Muscle of arm (tissue), 14 donors: ENCODE measurements at places on chromosomes 5 and 9.

- DNase-seq = no peak
Measured at GRCh38 chr5:55650386-55650785, 61.7 kb downstream of the SLC38A9 start.

- no peak for DNase-seq
Measured at GRCh38 chr5:14579731-14580397, 1.7 kb upstream of the OTULINL start.

DNA sequence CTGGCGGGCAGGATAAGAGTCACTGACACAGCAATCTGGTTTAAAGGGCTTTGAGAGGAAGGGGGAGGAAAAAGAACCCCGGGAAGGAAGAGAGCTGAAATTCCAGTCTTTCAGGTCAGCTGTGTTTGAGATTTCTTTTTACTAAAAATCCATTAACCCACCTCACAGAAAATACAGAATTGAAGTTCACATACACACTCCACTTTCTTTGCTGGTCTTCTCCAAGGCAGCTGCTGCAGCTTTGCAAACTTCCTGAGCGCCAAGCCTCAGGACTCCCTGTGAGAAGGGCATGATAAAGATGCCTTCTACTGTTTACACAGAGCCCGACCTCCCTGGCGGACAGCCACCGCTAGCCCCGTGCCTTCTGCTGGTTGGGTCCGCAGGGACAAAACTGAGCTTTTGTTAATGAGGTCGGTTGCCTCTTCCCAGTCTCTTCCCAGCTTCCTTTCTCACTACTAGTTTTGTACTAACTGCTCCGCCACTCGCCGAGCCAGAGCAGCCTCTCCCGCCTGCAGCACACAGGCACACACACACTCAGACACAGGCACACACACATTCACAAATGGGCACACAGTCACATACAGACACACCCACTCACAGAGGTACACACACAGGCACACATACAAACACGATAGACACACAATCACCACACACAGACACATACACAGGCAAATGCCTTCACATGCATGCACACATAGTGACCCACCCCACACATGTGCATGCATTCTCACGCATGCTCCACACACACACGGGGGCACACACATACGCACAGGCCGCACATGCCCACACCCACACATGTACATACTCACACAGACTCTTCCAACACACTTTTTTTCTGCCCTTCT is at the start of gene FREM1:
Gene FREM1 (minus strand): TSS at position 468 of the 845 bp plus-strand sequence. CDS start 41,451 bp downstream, outside the sequence.
- DNase-seq = peak; percentile 67

DNA sequence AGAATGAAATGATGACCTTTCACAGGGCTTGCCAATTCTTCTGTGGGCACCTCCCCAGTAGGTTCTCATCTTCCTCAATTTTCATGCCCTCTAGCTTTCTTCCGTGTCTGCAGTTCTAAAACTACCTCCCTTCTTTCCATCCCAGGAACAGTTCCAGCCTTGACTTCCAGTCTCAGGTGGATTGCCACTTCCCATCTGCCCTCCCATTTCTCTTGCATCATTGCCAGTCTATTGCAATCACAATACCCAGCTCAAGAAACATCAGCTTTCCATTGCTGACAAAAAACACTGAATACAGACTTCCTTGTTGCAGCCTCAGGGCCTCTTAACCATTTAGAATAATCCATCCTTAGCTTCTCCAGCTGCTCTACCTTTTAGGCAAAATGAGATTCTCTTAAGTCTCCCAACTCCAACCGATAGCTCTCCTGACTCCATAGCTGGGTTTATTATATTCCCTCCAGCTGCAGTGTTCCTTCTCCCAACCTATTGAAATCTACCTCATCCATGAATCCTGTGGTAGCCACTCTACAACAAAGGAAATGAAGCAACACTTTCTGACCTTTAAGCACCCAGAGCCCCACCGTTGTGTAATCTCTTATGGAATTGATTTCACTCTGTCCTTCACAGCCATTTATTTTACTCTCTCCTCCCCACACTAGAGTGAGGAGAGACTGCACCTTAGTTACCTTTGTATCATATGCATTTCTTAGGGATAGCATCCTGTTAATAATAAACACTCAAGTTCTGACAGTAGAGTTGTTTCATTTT is 75.6 kb upstream of the PCA3 start:
- no peak for DNase-seq

GRCh38 chr9:104092875-104093600 is 1.1 kb upstream of the SMC2 start:
- DNase-seq = no peak

GRCh38 chr5:132238169-132238744 is 10.6 kb upstream of the P4HA2 start:
- DNase-seq = peak; percentile 67

- no peak for DNase-seq
Measured at GRCh38 chr5:53350368-53350767, 130.1 kb upstream of the FST start.

GRCh38 chr9:82761027-82761426 is 301.9 kb downstream of the RASEF start:
- DNase-seq = no peak

- DNase-seq = no peak
Measured at GRCh38 chr5:128111818-128112448, 28.4 kb downstream of the SLC12A2 start.

GRCh38 chr9:37988041-37988440 is 81.0 kb downstream of the SHB start:
- DNase-seq = no peak

GRCh38 chr5:78526049-78526525 is 122.5 kb downstream of the LHFPL2 start:
- DNase-seq = no peak

DNA sequence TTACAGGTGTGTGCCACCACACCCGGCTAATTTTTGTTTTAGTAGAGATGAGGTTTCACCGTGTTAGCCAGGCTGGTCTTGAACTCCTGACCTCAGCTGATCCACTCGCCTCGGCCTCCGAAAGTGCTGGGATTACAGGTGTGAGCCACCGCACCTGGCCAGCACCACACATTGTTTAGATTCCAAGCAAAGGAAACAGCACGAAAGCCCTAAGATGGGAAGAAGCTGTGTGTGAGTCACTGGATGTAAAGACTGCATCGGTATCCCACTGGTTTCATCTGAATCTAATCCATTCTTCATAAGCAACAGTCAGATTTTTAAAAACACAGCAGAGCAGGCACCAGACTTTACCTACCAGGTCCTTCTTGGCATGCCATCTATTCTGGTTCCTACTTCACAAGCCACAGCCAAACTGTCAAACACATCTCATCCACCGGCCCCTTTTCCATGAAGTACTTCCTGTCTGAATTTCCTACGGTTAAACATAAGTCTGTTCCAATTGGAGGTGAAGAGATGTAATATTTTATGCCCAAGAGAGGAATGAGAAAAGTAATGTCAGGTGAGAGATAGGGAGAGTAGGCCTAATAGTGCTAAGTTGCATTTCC is 17.4 kb downstream of the UBTD2 start:
- DNase-seq = no peak

DNA sequence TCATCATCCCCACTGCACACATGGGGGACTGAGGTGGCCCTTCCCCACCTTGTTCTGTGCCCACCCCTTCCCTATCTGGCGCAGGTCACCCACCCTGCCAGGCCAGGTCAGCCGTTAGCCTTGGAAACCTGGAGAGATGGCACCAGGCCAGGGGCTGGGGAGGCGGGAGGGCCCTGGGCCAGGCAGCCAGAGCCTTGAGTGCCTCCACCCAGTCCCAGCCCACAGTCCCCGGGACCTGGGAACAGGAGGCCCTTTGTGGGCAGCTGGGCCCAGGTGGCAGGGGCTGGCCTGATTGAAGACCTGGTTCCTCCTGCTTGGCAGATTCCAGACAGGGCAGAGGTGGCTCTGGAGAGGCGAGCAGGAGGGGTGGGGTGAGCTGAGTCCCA is 70.6 kb downstream of the LRSAM1 start:
- DNase-seq = no peak

DNA sequence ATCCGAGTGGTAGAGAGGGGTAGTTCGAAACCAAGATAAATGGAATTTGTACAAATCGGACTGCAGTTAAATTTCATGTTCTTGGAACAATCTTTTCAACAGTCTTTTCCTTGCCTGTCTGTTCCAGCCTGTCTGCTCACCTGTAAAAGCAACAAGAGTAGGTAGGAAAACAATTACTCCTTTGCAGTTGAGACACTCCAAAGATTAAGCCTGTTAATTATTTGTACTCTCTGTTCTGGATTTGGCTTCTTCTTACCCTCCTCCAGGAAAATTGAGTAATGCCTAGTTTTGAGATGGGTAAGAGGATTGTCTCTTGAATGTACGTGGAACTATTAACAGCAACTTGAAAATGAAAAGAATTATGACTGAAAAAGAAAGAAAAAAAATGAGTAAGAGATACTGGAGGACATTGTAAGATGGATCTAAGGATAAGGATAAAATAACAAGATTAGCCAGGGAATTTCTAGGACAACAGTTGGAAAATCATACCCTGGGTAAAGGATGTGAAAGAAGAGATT is 24.3 kb downstream of the SPAAR start:
- DNase-seq = no peak

DNA sequence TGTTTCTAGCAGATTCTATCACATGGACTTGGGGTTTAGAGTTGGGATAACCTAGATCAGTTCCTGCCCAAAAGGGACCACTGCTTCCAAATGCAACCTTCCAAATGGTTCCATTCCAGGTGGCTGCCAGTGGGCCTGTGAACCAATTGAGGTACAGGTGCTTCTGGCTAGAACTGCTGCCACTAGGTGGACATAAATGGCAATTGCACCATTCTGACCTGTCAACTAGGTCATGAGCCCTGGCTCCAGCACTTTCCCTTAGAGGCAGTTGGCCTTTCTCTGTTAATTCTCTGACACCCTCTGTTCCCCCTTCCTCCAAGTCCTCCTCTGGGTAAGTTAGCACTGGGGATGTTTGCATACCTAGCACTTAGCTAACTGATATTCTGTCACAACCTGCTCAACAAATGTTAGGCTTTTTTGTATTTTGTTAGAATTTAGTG is 16.6 kb upstream of the HEMGN start:
- DNase-seq = no peak

- DNase-seq = no peak
Measured at GRCh38 chr9:99931155-99931840, 24.8 kb downstream of the STX17 start.

DNA sequence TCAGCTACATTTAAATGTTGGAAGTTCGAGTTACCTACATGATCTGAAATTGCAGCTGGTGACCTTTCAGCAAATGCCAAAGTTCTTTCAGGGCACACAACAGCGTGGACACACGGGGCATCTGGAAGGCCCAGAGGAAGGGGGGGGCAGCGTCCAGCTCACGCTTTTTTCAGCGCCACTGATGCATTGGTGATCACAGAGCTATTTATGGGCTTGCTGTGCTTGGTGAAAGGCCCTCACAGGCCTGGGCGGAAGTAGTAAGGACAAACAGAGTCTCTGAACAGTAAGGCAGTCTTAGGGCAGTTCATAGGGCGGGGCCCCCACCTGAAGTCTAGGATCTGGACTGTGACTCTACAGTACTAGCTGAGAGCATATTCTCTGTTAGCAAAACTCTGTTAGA is 6.6 kb upstream of the FBP2 start:
- no peak for DNase-seq

- no peak for DNase-seq
Measured at GRCh38 chr5:117107859-117108258, 533.2 kb upstream of the SEMA6A start.

DNA sequence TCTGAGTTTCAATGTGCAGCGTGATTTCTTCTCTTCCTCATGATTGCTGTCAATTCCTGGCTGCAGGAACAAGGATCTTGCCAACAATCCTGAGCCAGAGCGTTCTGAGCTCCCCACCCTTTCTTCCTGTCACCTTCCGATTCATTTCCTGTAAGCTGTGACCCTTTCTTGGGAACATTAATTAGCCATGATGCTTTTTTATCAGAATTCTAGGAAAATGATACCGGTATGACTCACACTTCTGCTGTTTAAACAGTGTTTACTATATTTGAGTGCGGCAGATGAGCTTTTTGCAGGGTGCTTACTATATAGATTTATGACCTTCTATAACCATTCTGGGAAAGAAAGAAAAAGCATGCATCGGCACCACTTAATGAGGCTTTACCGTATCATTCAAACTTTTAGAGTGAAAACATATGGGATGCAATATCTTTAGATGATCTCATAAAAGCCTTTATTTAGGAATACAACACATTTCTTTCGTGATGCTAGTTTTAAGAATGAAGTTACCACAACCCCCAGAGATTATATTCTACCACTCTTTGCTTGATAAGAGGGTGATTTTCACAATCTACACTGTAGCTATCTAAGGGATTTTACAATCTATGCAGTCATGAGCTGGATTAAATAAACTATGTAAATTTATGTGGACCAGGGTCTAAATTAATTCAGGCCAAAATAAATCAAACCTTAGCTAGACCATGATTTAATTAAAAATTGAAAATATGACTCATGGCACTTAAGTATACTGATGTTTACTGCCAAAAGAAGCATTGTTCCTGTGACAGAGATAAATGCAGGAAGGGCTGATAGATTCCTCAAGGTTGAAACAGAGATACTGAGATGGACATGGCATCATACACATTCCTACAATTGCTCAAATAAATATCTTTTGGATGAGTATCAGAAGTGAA is 38.0 kb upstream of the OSMR start:
- no peak for DNase-seq

DNA sequence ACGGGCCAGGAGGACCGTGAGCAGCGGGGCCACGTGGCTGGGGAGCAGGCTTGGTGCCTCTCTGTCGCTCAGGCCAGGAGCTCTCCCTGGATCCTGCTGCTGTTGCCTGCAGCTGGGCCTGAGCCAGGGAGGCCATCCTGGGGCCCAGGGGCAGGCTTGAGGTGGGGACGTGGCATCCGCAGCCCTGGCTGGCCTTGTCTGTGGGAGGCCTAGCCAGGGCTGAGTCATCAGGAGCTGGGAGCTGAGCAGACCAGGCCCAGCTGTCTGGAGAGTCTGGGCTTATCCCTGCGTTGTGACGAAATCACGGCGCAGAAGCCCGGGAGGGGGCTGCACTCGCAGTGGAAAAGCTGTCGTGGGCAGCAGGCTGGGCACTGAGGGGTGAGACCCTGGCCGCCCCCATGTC is 138.8 kb upstream of the COL5A1 start:
- DNase-seq = peak; percentile 75

- DNase-seq = no peak
Measured at GRCh38 chr5:171269717-171270116, 39.3 kb upstream of the TLX3 start.

- DNase-seq = no peak
Measured at GRCh38 chr9:7791394-7791793, 8.2 kb downstream of the DMAC1 start.

DNA sequence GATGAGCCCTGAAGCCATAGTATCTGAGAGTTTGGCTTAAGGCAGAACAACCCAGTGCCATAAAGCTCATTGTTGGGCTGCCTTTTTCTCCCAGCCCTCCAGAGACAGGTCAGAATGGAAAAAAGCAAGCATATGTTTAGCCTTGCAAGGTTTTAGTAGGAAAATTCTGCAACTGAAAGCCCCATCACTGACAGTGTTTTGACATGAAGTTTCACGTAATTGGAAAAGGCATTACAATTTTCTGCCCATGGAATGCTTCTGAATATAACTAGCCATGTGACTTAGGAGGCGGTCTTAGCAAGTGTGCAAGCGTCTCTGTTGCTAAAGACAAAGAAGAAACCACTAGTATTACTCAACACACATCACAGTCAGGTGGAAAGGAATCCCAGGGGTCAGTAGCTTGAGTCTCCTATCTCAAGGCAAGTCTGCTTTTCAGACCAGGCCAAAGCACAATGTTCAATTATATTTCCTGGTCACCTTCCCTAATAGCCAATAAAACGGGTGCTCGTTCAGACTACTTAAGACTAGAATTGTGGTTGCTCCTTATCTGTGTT is 117.6 kb downstream of the CARTPT start:
- no peak for DNase-seq
